ENCODE measurements at places on chromosomes 5 and 9. TPM values are rescaled to one million over a fixed set of nuclear protein-coding genes. Genes with fewer than 3 reads are reported as not detected.

Gene EGFLAM
- total RNA-seq = 22.4 TPM

Gene ARHGEF28
- 90.0 TPM for total RNA-seq

Gene COQ4
- 40.1 TPM for total RNA-seq

Gene RASGEF1C
- total RNA-seq = not detected

Gene RC3H2
- 32.7 TPM for total RNA-seq

Gene WNT8A
- total RNA-seq = not detected

Data from LHCN-M2 (cell line).